ENCODE measurements at places on chromosomes 16 and 17. TPM values are rescaled to one million over a fixed set of nuclear protein-coding genes. Genes with fewer than 3 reads are reported as not detected.

BICDL2 gene
- not detected for polyA plus RNA-seq

TMEM88 gene
- not detected for polyA plus RNA-seq

RTN4RL1 gene
- 0.37 TPM for polyA plus RNA-seq

- peak; percentile 78 for DNase-seq
- peak overlapping the region; percentile 96 for H3K27ac ChIP-seq
- peaks cover 52% of the 10 kb centered on the region for H3K4me1 ChIP-seq
- peak overlapping the region; percentile 83 for H3K4me3 ChIP-seq
Observed at GRCh38 chr17:35022536-35023063, 40.9 kb downstream of the RFFL start.

- DNase-seq, result no peak
- peaks cover 4% of the 10 kb centered on the region for H3K27me3 ChIP-seq
- H3K4me1 ChIP-seq, result no peaks in the 10 kb centered on the region
- no peak overlapping the region for H3K27ac ChIP-seq
- H3K4me3 ChIP-seq, result no peak overlapping the region
Observed at GRCh38 chr17:82794781-82795482, 43.1 kb downstream of the TBCD start.
